ENCODE measurements at places on chromosomes 2 and 18.

GRCh38 chr2:218386505-218387368, 4.7 kb downstream of the SLC11A1 start:
- no peak for DNase-seq

GRCh38 chr2:240284503-240285259, 144.2 kb upstream of the OTOS start:
- DNase-seq: no peak

DNA sequence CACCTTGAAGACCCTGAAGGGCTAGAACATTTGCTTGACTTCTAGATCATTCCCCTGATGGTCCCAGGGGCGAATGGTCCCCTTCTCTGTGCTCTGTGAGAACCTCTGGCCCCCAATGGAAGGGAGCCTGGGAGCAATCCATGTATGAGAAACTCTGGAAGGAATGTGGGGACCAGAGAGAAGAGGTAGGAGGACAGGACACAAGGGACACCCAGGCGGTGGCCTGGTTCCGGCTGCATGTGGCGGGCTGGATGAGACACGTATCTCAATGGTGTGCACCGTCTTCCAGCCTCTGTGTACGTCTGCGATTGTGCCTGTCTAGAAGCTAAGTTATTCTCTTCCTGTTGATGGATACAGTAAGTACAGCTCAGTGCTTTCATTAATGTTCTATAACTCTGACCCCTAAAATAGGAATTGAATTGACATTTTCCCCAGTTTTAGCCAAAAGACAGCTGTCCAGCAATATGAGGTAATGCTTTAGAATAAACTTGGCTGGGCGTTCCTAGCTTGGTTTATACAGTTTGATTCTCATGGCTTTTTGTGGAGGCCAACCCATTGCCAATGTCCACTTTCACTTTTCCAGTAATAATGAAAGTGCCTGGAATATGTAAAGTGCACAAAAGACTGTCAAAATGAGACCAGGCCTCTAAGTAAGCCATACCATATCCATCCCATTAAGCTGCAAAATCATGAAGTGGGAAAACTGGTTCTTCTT, 30.1 kb upstream of the COPS8 start:
- no peak for DNase-seq

DNA sequence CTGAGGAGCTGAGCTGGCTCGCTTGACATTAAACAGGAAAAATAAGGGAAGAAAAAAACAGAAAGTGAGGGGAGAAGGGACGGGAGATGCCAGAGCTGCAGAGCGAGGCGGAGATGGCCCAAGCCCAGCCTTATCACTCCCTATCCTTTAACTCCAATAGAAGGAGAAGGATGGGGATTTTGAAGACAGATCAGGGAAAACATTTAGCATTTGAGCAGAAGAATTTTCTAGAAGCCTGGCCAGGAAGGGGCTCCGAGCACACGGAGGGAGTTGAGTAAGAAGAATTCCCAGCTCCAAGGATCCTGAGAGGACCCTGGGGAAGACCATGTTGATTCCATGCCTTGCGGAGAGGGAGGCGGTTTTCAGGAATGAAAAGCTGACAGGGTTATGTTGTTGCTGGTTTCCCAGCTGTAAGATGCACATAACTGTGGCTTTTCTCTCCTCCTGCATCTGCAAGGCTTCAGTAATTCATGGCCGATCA, 35.6 kb downstream of the TWIST2 start:
- DNase-seq: peak; percentile 61

DNA sequence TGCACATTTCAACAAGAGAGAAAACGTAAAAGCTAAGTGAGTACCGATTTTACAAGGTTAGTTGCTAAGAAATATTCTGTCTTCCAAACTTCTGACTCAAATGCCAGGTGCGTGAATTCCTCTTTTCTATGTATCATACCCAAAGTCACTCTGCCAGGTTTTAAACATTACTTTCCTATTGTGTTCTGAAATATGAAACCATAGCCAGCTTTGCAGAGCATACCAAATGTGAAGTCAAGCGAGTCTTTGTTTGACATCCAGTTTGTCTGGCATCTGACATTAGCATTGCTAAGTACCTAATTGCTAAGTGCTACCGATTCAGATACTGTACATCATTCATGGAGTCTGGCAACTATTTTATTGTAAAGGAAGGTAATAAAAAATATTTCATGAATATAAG, 321.9 kb upstream of the GALNT5 start:
- no peak for DNase-seq

DNA sequence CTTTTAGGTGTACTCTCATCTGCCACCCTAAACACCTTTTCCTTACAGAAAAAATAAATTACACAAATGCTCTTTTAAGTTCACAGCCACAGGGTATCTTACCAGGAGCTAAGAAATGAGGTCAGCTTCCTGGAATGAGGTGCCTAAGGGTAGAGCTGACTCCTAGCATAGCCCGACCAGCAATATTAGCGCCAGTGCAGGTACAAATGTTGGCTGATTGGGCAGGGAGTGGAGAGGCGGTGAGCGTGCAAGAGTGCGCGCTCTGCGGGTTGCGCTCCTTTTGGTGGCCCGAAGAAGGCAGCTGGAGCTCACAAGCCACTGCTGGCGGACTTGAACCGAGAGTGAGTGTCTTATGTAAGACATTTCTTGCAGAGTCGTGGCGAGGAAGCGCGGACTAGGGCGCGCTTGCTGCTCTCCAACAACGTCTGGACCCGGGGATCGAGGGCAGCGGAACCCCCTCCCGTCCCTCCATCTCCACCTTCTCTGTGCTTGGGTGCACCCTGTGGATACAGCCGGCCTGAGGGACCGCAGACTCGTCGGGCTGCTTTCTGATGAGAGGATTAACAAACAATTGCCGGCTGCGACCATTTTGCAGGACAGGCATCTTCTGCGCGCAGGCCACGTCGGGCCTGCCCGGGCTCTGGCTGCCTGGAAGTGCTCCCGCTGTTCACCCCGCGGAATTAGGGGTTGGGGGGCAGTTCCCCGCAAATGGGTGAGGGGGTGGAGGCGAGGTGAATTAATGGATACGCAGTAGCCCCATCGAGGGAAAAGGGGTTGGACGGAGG, 17.3 kb downstream of the BOLA3 start:
- no peak for DNase-seq

DNA sequence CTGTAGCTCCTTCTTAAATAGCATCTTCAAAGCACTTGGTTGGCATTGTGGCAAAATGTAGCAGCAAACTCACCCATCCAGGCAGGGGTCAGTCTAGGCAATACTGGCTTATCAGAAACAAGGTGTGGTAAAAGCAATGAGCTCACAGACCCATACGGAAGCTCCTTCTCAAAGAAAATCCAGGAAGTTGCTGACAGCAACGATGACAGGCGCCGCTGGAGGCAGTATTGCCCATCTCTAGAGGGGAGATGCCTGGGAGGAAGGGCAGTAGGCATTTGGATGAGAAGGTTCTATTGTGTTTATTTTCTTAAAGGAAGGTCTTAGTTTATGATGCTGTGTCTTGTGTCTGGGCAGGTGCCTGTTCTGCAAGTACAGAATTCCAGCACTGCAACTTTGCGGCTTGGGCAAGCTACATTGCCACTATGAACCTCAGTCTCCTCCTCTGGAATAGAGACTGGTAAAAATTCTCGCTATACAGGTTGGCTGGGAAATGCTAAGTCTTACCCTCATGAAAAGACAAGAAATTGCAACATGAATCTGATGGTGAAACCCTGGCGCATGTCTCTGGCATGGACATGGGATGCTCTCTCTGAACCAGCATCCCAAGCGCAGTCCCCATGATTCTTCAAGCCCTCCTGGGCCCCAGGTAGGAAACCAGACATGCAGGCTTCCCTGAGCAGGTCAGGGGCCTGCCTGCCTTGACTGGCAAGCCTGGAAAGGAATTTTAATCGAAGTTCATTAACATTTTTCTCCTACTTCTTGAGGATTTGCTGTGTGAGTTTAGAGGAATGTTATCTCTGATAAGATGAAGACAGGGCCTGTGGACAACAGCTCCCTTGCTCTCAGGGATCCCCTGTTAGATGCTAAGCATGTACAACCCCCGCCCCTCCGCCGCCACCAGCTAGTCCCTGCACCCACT, 156.0 kb downstream of the TFCP2L1 start:
- DNase-seq: peak; percentile 17

Measured in AG08395 (cell line).